Activated T-cell treated with anti-CD3 and anti-CD28 coated beads, Interleukin-2, amount 50 U/mL, for 72 hours (primary cell): ENCODE measurements at places on chromosomes 4 and X.

DNA sequence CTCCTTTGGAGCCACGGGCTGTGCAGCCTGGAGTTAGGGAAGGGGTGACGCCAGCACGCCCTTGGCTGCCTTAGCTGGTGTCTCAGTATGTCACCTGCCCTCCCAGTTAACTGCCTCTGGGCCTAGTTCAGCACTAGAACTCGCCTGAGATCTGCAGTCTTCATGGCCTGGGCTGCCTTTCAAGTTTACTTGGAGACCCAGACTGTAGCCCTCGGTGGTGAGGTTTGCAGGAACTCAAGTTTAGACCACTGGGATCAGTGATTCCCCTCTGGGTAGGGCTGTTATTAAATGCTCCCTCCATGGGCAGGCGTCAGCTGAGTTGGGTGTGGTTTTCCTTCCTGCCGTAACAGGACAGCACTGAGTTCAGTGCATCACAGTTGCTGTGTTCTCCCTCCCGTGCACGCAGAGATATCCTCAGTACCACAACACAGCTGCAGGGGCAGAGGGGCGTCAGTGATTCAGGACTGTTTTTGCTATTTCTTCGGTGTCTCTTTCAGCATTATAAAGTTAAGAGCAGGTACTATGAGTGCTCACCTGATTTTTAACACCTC, 30.5 kb downstream of the PLAC8 start:
- H3K4me3 ChIP-seq: peak overlapping the region; percentile 41
- H3K27me3 ChIP-seq: no peaks in the 10 kb centered on the region
- peaks cover 3% of the 10 kb centered on the region for H3K36me3 ChIP-seq
- DNase-seq: peak; percentile 50
- H3K4me1 ChIP-seq: peaks cover 24% of the 10 kb centered on the region
- no peak overlapping the region for H3K27ac ChIP-seq

DNA sequence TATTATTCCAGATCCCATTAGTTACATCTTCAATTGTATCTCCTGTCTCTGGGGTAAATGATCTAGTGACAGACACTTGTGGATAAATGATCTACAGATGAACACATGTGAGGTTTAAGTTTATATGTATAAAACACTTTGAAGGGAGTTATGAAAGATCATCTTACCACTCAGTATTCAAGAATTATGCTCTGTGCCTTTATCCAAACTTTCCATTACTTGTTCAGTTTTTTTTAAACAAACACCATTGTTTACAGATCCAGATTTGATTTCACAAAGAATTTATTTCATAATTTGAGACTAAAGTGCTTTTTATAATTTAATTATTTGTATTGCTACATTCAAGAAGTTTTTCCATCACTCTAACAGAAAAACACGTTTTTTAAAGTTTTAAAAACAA, 142.5 kb downstream of the HHIP start:
- no peaks in the 10 kb centered on the region for H3K4me1 ChIP-seq
- H3K27me3 ChIP-seq: peaks cover 4% of the 10 kb centered on the region
- H3K4me3 ChIP-seq: no peak overlapping the region
- no peak overlapping the region for H3K27ac ChIP-seq
- peaks cover 4% of the 10 kb centered on the region for H3K36me3 ChIP-seq
- DNase-seq: no peak

DNA sequence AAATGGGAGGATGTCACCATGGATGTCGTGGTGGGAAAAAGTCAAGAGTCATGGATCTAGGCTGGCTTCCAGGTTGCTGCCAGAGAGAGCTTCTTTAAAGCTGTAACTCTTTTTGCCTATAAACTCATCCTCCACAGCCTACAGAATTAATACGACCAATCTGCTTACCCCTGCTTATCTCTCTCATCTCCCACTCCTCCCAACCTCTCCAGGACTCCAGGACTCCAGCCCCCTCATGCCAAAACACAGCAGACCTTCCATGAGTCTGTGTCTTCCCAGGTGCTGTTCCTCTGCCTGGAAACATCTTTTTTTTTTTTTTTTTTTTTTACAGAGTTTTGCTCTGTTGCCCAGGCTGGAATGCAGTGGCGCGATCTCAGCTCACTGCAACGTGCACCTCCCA, 15.3 kb upstream of the SLC10A4 start:
- no peak for DNase-seq
- peaks cover 14% of the 10 kb centered on the region for H3K27me3 ChIP-seq
- no peaks in the 10 kb centered on the region for H3K4me1 ChIP-seq
- no peak overlapping the region for H3K27ac ChIP-seq
- H3K4me3 ChIP-seq: no peak overlapping the region

DNA sequence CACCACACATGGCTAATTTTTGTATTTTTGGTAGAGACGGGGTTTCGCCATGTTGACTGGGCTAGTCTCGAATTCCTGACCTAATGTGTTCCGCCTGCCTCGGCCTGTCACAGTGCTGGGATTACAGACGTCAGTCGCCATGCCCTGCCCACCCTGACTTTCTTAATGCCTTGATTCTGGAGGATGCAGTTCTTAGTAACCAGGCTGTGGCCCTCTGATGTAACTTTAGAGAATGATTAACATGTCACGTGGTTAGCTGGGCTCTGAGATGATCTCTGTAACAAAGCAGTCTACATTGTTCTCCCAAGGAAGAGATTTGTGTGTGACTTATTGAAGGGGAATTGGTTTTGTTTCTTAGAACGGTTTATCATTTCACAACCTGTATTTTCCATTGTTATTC, 30.6 kb downstream of the ANK2 start:
- H3K36me3 ChIP-seq: no peaks in the 10 kb centered on the region
- H3K27ac ChIP-seq: no peak overlapping the region
- H3K4me3 ChIP-seq: no peak overlapping the region
- H3K27me3 ChIP-seq: no peaks in the 10 kb centered on the region
- H3K4me1 ChIP-seq: no peaks in the 10 kb centered on the region

DNA sequence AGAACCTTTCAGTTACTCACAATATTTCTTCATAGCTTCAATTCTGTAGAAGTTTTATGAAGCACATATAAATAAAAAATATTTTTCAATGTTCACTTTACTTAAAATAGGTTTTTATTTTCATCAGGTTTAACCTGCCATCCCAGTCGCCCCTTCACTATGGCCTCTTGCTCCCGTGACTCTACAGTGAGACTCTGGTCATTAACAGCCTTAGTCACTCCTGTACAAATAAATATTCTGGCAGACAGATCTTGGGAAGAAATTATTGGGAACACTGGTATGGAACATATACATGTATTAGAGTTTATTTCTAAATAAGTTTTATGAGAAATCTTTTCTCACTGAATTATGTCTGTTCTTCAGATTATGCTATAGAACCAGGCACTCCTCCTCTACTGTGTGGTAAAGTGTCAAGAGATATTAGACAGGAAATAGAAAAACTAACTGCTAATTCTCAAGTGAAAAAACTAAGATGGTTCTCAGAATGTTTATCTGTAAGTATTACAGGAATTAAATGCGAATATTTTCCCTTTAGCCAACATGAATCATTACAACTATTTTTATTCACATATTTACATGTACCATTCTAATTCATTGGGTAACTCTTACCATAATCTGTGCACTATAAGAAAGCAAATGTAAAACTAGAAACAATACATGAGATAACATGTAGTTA, 45.6 kb downstream of the SPATA4 start:
- no peak overlapping the region for H3K27ac ChIP-seq
- no peak overlapping the region for H3K4me3 ChIP-seq
- no peak for DNase-seq
- H3K27me3 ChIP-seq: no peaks in the 10 kb centered on the region
- H3K36me3 ChIP-seq: no peaks in the 10 kb centered on the region
- H3K4me1 ChIP-seq: no peaks in the 10 kb centered on the region

GRCh38 chrX:13380211-13380610, 60.4 kb upstream of the ATXN3L start:
- no peaks in the 10 kb centered on the region for H3K36me3 ChIP-seq
- H3K4me3 ChIP-seq: no peak overlapping the region
- peaks cover 22% of the 10 kb centered on the region for H3K27me3 ChIP-seq
- DNase-seq: no peak

DNA sequence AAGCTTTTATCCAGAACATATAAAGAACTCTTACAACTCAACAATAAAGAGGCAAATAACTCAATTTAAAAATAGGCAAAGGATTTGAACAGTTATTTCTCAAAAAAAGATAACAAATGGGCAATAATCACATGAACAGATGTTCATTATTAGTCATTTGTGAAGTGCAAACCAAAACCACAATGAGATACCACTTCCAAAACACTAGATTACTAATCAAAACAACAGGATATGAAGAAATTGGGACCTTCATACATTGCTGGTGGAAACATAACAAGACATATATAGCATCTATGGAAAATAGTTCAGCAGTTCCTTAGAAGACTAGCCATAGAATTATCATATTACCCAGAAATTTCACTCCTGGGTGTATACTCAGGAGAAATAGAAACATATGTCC, 224.6 kb downstream of the FBXO8 start:
- H3K4me3 ChIP-seq: no peak overlapping the region
- H3K36me3 ChIP-seq: no peaks in the 10 kb centered on the region
- H3K4me1 ChIP-seq: no peaks in the 10 kb centered on the region
- no peak for DNase-seq

DNA sequence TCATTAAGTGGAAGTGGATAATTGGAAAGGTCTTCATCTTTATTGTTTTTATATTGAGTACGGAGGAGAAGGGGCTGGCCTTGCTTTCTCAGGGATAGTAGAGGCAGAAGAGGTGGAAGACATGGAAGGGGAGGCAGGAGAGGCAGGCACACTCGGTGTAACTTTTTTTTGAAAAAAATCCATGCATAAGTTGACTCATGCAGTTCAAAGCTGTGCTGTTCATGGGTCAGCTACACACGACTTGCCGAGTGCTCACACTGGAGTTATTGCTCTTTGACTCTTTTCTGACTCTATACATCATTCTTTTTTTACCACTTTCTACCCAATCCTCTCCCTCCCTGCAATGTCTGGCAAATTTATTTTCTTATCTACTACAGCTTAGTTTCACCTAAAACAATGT, 158.3 kb upstream of the AADAT start:
- DNase-seq: no peak
- H3K27ac ChIP-seq: no peak overlapping the region
- H3K27me3 ChIP-seq: no peaks in the 10 kb centered on the region
- no peaks in the 10 kb centered on the region for H3K36me3 ChIP-seq

- H3K27me3 ChIP-seq: no peaks in the 10 kb centered on the region
- H3K27ac ChIP-seq: no peak overlapping the region
- H3K4me1 ChIP-seq: no peaks in the 10 kb centered on the region
- H3K4me3 ChIP-seq: no peak overlapping the region
- H3K36me3 ChIP-seq: no peaks in the 10 kb centered on the region
Measured at GRCh38 chr4:8373973-8374545, 66.5 kb downstream of the ACOX3 start.

GRCh38 chr4:185587427-185588161, 52.3 kb upstream of the PDLIM3 start:
- peak; percentile 85 for DNase-seq
- H3K27me3 ChIP-seq: peaks cover 63% of the 10 kb centered on the region
- H3K36me3 ChIP-seq: peaks cover 2% of the 10 kb centered on the region
- H3K27ac ChIP-seq: peak overlapping the region; percentile 87

DNA sequence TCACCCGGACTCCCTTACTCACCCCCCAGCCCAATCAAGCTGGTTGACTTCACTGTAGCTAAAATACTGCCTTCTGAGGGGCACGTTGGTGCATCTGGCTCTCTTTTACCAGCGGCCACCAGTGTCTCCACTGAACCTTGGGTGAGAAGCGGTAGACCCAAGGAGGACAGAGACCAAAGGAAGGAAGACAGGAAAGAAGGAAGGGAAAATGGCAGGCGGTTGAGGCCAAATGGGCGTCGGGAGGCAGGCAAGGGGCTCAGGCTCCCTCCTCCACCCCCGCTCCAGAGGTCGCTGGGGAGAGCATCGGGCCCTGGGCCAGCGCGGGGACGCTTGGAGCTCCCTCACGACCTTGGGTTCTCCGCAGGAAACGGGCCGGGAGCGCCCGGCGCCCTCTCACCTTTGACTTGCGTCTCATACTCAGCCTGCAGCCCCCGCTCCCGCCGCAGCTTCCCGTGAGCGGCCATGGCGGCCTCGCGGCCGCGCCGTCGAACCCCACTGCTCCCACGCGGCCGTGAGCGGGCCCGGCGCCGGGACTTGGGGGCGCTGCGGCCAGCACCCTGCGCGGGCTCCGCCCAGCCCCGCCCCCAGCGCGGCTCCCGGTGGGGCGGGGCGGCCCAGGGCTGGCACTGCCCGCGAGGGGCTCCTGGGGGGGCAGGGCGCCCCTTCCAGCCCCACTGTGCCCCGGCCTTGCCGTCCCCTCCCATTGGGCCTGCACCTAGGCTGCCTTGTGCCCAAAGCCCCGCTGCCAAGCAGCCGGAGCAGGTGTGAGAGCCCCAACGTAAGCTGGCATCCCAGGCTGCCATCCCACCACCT, at the start of gene ARHGAP4:
ARHGAP4 (minus strand) TSS at position 526 of the 813 bp plus-strand sequence; CDS start at position 464, 62 bp downstream.
- peak within 1 kb of the TSS; percentile 89 for H3K27ac ChIP-seq
- H3K4me1 ChIP-seq: peaks cover 71% of the 10 kb centered on the region
- H3K36me3 ChIP-seq: peaks cover 4% of the 10 kb centered on the region
- peak within 1 kb of the TSS; percentile 97 for H3K4me3 ChIP-seq

DNA sequence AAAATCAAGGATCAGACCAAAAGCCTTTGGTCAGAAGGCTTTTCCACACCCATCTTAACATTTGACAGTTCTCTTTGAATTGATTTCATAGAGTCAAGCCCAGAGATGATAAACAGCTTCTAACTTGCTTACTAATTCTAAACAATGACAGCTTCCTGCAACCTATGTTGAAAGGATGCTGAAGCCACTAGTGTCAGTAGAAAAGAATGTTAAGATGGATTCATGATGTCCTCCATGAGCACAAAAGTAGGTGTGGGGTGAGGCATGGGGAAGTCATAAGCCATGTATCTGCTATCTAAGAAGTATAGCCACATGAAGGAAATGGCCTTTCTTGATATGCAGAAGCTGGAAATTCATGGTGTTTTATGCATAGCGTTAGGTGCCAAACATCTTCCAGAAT, 269.3 kb downstream of the DHX15 start:
- no peaks in the 10 kb centered on the region for H3K36me3 ChIP-seq
- H3K4me3 ChIP-seq: no peak overlapping the region
- no peaks in the 10 kb centered on the region for H3K27me3 ChIP-seq
- DNase-seq: no peak

GRCh38 chr4:125639182-125639621, 324.4 kb downstream of the FAT4 start:
- DNase-seq: no peak
- H3K36me3 ChIP-seq: no peaks in the 10 kb centered on the region
- H3K27ac ChIP-seq: no peak overlapping the region
- no peak overlapping the region for H3K4me3 ChIP-seq
- no peaks in the 10 kb centered on the region for H3K4me1 ChIP-seq

GRCh38 chr4:8580321-8581093, at the start of gene GPR78:
TSS of gene GPR78 (plus strand) at chr4:8580392. CDS start at chr4:8580983, 591 bp downstream.
- no peaks in the 10 kb centered on the region for H3K4me1 ChIP-seq
- H3K36me3 ChIP-seq: no peaks in the 10 kb centered on the region
- H3K27ac ChIP-seq: no peak within 1 kb of the TSS

GRCh38 chrX:18010253-18010652, 149.2 kb upstream of the RAI2 start:
- DNase-seq: no peak
- H3K4me3 ChIP-seq: no peak overlapping the region
- no peak overlapping the region for H3K27ac ChIP-seq
- no peaks in the 10 kb centered on the region for H3K36me3 ChIP-seq
- H3K27me3 ChIP-seq: peaks cover 26% of the 10 kb centered on the region

GRCh38 chr4:67873116-67873515, 10.7 kb downstream of the TMPRSS11D start:
- no peak overlapping the region for H3K4me3 ChIP-seq
- no peak overlapping the region for H3K27ac ChIP-seq
- H3K27me3 ChIP-seq: no peaks in the 10 kb centered on the region
- no peak for DNase-seq
